ENCODE measurements at places on chromosomes 16 and 17.

DNA sequence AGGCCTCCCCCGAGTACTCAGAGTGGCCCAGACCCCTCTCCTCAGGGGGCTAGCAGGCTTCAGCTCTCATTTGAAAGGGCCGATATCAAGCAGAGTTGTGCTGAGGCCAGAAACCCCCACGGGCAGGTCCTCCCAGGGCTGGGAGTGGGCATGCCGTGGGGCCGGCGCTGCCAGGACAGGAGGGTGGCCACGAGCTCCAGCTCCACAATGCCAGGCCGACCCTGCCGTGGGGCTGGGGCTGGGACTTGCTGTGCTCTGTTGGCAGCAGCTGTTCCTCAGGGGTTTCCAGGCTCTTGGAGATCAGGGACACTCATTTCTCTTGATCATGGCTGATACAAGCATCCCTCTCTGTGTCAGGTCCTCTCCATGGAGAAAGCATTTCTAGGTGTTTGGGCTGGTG, 3.2 kb upstream of the NPB start:
- no peak for DNase-seq

GRCh38 chr17:77666462-77666861, 292.0 kb upstream of the TNRC6C start:
- DNase-seq, result no peak

DNA sequence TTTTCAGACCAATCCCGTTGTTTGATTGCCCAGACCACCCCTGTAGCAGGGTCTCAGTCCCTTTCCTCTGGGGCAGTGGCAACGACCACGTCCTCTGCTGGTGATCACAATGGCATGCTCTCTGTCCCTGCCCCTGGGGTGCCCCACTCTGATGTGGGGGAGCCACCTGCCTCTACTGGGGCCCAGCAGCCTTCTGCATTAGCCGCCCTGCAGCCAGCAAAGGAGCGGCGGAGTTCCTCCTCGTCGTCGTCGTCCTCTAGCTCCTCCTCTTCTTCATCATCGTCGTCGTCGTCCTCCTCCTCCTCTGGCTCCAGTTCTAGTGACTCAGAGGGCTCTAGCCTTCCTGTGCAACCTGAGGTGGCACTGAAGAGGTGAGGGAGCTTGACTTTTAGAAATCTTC, 9.2 kb downstream of the ELOB start:
- DNase-seq, result no peak

- no peak for DNase-seq
These were observed 64.9 kb downstream of the IRF8 start for GRCh38 chr16:85963753-85964285.

- peak; percentile 46 for DNase-seq
These were observed 1.9 kb downstream of the GPS2 start for GRCh38 chr17:7313088-7313889.

GRCh38 chr17:32393904-32394303, 43.9 kb downstream of the ZNF207 start:
- DNase-seq, result no peak

GRCh38 chr17:47882247-47882646, 13.8 kb upstream of the SP2 start:
- no peak for DNase-seq

- no peak for DNase-seq
These were observed 15.4 kb upstream of the WDR45B start for GRCh38 chr17:82663381-82664275.

DNA sequence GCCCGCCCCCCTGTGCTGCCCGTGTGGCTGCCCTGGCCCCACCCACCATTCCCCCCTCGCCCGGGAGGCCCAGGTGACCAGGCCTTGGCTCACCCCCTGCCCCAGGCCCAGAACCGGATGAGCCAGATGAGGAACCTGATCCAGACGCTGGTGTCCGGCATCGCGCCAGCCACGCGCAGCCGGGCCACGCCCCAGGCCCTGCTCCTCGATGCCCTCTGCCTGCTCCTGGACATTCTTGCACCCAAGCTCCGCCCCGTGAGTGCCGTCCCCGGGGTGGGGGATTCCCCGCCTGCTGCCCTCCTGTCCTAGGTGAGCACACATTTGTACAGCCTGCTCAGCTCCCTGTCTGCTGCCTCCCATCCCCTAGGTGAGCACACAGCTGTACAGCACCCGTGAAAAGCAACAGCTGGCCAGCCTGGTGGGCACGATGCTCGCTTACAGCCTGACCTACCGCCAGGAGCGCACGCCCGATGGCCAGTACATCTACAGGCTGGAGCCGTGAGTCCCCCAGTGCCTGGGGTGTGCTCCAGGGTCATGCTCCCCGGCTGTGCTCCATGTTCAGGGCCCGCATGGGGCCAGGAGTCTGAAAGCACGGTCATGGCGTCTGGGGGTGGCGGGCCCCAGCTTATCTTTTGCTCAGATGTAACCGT, 4.8 kb downstream of the GNG13 start:
- no peak for DNase-seq

- DNase-seq, result no peak
These were observed 27.1 kb downstream of the ARSG start for GRCh38 chr17:68318103-68318991.

DNA sequence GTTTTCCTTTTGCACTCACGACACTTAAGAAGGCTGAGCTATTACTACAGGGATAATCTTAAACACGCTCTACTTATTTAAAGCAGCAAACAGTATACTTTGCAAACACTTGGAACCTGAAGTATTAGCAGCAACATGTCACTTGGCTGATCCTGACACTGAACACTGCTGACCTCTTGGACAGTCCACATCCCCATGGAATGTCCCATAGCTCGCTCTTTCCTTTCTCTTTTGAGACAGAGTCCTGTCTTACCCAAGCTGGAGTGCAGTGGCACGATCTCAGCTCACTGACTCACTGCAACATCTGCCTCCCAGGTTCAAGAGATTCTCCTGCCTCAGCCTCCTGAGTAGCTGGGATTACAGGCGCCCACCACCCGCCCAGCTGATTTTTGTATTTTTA, 26.4 kb downstream of the SMYD4 start:
- DNase-seq, result no peak

DNA sequence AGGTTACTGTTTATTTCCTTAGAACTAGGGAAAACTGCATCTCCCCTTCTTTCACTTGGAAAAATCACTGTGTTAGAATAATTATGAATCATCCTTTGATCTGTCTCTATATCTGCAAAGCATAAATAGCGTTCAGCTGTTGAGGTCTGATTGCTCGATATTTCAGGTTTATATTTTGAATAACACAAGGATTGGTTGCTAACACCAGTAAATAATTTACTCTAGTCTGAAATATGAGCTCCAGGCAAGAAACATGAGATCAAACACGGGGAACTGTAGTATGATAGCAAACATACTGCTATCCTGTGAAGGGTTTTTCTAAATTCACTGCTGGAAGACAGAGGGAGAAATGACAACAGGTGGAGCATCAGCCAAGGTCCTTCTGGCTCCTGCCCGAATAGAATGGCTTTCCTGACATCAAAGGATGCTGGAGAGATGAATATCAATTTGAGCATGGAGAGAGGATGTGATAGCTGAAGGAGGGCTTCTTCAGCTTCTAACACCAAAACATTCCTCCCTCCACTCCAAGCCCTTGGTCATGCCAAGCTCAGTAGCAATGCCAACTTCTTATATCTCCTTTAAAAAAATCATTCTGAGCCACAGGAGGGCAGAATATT, 450.3 kb downstream of the SHISA9 start:
- DNase-seq, result no peak

- DNase-seq, result no peak
These were observed 390.4 kb downstream of the SHISA9 start for GRCh38 chr16:13291591-13292333.

GRCh38 chr17:54620399-54620978, 280.2 kb upstream of the TOM1L1 start:
- no peak for DNase-seq

DNA sequence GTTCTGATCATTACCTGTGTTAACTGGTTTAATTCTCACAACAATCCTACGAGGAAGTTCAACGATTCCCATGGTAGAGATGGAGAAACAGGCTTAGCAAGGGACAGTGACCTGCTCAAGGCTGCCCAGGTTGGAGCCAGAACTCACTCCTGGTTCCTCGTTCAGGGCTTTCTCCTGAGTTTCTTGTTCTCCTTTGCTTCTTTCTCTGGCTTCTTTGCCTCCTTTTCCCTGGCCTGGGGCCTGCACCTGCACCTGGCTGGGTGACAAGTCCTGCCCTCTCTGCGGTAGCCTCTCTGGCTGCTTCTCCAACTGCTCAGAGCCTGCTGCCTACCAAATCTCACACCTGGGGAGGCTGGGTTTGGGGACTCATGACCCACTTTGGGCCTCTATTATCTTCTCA, 2.8 kb downstream of the CCL22 start:
- no peak for DNase-seq

GRCh38 chr16:66266436-66267291, 99.8 kb upstream of the CDH5 start:
- DNase-seq, result no peak

GRCh38 chr17:68541816-68542215, 29.6 kb downstream of the PRKAR1A start:
- DNase-seq, result no peak

GRCh38 chr17:61352408-61352770, 47.3 kb upstream of the TBX2 start:
- DNase-seq, result no peak

GRCh38 chr17:17994271-17995069, 21.8 kb downstream of the DRC3 start:
- peak; percentile 30 for DNase-seq

DNA sequence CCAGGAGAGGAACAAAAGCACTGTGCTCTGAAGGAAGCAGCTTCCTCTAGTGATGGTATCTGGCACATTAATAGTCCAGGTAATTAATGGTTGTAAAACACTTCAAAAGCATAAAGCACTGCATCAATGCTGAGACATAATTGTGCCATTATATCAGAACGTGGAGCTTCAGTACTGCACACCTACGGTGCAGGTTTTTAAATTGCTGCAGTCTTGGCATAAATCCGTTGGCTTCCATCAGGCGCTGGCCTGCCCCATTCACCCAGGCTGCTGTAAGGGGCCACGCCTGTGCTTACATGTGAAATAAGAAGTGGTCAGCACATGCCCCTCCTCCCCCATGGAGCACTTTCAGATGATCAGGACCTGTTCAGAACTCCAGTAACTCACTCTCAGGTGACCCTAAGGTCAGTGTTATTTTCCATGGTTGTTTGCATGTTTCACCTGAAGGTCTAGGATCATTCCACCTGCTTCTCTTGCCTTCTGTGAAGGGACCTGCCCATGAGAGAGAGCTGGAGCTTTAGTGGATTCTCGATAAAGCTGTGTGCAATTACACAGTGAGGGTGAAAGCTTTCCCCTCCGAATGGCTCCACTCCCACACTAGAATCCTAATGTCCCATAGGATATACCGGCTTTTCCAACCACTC, 345.3 kb downstream of the CA10 start:
- no peak for DNase-seq

- no peak for DNase-seq
These were observed 255.4 kb upstream of the CACNG5 start for GRCh38 chr17:66579556-66579955.
